CD4-positive, alpha-beta T cell treated with Interleukin-15 for 1 hour (primary cell): ENCODE measurements at places on chromosomes 12 and 14.
A peak's percentile ranks its signal among the peaks of the same experiment; 100 is the strongest.

GRCh38 chr14:62947301-62947700 is 98.0 kb downstream of the KCNH5 start:
- no peak for DNase-seq

GRCh38 chr14:74546416-74546815 is 52.9 kb downstream of the ISCA2 start:
- no peak for DNase-seq

DNA sequence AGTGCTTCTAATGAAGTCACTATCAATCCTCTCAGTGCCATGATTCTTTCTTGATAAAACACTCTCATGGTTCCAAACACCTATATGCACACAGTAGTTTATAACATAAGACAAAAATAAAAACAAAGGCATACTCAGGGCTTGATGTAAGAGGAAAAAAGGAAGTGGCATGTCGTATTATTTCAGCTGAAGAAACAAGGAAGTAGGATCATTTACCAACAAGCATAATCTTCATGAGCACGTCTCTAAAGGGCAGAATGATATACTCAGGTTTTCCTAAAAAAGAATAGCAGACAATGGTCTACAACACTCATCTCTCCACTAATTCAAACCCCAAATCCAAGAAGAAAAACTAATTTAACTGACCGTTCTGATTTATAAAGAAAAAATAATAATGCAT is 33.9 kb downstream of the NUMB start:
- DNase-seq: no peak

- DNase-seq: no peak
These were observed 55.6 kb upstream of the PTPRB start for GRCh38 chr12:70692681-70693288.

DNA sequence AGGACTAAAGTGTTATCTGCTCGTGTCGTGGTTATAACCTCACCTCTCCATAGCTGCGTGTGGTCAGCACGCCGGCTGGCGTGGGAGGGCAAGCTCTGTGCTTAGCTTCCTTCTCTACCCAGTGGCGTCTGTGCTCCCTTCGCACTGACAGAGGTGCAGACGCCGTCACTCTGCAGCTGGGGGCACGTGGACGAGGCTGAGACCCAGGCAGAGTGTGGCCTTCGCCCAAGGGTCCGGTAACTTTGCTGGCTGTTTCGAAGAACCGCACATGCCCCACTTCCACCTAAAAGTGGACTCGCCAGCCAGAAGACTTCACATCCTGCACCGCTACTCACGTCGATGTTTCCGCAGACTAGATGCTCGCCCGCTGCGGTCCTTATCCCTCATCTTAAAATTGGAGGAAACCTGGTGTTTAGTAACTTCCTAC is 35.9 kb upstream of the DYNC1H1 start:
- DNase-seq: no peak

DNA sequence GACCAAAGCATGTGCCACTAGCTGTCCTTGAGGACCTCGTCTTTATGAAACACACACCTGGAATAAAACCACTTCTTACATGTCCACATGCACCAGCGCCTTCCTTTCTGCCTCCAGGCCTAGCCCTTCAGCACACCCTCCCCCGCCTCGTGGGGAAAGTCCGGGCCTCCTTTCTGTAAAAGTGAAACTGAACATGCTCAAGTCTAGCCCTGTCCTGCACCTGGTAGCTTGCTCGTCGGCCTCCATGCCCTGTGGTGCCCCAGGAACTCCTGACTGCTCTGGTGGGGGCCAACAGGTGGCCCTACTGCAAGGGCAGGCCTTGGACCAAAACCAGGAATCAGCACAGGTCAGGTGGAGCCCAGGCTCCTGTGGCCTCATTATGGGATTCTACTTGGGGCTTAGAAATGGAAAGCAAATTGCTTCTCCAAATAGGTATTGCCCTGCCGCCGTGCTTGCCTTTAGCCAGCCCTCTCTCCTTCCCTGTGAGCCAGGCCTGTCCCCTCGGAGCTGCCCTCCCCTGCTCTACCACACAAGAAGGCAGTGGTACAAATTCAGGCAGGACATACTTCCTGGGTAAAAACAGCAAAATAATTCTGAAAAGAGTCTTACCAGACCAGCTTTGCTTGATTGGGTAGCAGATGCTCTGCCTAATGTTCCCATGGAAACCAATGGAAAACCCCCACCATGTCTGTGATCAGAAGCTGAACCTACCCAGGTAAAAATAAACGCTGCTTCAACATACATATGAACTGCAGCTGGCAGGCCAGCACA is 43.5 kb downstream of the ERH start:
- peak; percentile 64 for DNase-seq

DNA sequence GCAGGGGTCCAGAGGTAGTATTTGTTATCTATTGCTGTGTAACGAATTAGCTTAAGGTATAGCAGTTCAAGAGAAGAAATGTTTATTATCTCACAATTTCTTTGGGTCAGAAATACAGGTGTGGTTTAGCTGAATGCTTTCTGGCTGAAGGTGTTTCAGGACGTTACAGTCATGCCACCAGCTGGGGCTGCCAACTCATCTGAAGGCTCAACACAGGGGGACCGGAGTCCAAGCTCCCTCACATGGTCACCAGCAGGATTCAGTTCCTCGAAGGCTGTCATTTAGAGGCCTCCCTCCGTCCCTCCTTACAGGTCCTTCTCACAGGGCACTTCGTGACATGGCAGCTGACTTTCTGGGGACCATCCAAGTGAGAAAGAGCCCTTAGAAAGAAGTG is 37.5 kb upstream of the SINHCAF start:
- no peak for DNase-seq

DNA sequence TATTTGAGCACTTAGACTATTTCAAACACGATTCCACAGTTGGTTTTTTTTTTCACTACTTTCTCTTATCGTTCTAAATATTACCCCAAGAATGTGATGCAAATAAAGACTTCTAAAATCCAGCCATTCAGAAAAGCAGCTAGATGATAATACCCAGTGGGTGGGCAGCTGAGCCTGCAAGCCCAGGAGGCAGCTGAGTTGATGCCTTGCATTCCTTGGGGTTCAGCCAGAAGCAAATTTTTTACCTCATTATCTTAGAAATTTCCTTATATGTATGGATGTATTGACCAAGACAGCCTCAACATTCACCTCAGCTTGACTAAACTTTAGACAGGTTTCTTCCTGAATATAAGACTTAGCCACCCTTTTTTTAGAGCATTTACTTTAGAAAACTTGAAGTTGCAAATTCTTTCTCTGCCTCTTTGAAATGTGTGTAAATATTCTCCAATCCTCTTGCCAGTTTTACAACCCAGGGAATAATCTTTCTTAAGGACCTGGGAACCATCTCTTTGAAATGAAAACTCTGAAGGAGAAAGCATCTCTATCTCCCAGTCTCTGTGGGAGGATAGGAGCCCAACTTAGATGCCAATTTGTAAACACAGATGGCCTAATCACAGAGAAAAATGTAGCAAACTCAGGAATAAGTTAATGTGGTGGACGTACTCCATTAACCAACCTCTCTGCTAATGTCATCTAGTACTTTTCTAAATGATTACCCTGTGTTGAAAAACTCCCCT is 52.2 kb upstream of the ANP32D start:
- DNase-seq: no peak

DNA sequence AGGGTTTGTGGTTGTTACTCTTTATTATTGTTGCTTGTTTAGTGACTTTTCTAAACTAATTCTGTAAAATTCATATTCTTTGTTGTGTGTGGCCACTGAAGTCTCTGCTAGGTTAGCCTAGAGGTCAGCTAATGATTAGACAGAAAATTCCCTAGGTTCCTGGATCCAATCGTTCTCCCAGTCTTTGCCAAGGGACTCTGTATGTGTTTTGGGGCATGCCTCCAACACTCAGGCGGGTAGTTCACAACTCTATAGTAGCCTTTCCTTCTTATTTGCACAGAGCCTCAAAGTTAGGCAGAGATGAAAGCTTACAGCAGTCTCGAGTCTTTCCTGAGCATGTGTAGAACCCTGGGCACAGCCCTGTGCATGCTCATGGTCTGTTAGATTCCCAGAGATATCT is 32.7 kb upstream of the RIN3 start:
- DNase-seq: no peak

DNA sequence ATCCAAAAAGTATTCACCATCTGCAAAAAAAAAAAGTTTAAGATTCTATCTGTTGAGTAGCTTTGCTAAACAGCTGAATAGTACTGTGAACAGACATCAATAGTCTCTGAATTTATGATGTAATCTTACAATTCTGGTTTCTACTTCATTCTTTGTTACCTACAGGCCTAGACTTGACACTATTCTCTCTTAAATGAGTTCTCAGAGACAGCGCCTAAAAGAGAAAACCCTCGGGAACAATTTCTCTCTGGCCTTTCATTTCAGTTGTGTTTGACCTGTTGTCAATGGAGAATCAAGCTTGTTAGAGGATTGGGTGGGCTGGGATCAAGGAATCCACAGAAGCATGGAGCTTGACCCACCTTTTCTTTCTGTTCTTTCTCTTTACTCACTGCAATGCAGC is 5.9 kb upstream of the TWF1 start:
- no peak for DNase-seq

- no peak for DNase-seq
These were observed 5.2 kb downstream of the DHRS2 start for GRCh38 chr14:23641180-23641914.

DNA sequence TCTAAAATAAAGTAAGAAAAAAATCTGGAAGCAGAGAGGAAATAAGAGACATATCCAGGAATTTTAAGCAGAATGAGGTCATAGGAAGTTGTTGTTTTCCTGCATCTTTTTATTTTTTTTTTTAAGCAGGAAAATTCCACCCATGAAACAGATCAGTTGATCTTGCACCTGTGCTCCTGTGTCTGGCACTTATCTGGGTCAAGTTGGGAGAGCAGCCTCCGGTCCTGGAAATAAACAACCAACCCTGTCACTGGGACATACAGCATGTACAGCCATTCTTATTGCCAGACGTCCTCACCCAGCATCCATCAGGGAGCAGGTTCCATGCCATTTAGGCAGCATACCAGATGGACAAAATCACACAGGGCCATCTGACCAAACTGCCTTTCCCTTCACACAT is 266.0 kb upstream of the BTG1 start:
- DNase-seq: no peak

DNA sequence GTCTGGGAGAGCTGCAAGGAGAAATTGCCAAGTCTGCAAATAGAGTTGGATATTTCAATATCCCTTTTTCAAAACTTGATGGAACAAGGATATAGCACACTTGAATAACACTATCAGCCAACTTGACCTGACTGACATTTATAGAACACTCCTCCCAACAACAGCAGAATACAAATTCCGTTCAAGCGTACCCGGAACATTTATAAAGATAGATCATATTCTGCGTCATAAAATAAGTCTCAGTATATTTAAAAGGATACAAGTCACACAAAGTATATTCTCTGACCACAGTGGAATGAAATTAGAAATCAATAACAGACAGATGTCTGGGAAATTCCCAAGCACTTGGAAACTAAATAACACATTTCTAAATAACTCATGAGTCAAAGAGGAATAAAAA is 29.0 kb upstream of the MEG3 start:
- DNase-seq: no peak
